GM04503 (cell line): ENCODE measurements at places on chromosomes 1 and 21.

DNA sequence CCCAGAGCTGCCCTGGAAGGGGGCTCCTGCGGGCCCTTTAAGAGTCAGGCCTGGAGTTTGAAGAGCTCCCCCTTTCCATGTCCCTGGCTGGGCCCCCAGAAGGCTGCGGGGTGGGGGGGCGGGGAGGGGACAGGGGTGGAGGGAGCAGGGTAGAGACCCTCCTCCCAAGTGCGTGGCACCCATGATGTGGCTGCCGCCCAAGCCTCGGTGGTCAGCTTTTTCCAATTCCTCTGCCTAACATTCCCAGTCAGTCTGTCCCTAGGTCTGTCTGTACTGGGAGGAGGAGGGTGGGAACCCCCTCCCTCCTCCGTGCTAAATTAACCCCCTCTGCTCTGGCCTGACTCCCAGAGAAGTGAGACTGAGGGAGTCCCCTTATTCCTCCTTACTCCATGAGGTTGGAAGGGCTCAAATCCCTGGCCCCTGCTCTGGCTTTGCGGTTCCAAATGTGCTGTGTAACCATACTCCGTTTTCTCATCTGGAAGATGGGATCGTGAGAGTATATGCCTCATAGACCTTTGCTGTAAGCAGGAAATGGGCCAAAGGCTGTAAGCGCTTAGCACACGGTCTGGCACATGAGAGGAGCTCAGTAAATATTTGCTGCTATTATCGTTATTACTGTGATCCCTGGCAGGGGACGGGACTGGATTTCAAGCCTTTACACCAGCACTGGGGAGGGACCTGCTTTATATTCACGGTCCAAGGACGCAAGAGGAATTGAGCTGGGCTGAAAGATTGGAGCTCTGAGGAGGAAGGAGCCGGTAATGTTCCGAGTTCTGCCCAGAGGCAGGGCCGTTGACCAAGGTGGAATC lies 658 bp upstream of the COL16A1 start:
- DNase-seq: no peak

GRCh38 chr1:29346576-29346975 lies 110.3 kb downstream of the PTPRU start:
- DNase-seq: no peak

DNA sequence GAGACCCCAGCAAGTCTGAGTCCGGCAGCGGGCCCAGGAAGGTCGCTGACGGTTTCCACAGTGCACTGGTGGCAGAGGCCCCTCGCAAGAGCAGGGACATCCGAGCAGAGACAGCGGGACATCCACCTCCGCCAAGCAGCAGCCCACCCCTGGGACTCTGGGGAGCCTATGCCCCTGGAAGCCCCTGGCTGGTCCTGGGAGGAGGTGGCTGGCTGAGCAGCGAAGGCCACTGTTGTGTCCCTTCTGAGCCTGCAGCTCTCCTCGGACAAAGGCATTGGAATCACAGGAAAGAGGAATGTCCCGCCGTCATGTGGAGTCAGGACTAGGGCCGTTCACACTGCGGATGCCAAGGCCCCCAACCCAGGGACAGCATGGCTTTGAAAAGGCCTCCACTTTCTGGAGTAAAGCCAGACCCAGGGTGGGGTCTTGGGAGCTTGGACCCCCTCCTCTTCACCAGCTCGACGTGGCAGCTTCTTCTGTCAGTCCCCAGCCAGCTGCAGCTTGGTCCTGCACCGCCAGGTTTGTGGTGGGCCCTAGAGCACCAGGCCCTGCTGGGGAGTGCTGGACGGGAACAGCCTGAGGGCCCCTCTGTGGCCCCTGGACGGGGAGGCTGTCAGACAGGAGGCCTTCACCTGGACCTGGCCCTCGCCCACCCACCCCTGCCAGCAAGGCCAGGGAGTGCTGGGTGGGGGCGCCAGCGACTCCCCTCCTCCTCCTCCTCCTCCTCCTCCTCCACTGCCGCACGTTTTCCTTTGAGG lies 1.4 kb downstream of the MEGF6 start:
- DNase-seq: no peak

- no peak for DNase-seq
Measured at GRCh38 chr1:177067752-177068410, 96.6 kb downstream of the ASTN1 start.

DNA sequence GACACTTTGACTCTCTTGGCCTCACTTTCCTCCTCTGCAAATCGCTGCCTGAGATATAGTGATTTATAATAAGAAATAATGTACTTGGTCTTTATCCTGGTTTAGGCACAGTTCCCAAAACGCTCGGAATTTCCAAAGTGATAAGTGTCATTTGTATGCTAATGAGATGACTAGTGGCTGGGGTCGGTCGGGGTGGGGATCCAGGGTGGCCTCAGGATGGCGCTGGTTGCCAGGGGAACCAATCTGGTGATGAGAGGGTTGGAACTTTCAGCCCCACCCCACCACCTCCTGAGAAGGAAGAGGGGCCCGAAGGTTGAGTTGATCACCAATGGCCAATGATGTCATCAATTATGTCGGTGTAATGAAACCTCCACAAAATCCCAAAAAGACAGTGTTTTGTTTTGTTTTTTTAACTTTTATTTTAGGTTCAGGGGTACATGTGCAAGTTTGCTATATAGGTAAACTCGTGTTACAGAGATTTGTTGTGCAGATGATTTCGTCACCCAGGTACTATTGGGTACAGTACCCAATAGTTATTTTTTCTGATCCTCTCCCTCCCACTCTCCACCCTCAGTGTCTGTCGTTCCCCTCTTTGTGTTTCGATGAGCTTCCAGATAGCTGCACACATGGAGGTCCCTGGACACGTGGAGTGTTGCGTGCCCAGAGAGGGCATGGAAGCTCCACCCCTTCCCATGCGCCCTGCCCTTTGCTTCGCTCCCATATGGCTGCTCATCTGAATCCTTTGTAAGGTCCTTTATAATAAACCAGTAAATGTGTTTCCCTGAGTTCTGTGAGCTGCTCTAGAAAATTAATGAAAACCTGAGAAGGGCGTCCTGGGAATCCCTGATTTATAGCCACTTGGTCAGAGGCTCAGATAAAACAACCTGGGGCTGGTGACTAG lies 97.2 kb downstream of the KCNN3 start:
- no peak for DNase-seq

- no peak for DNase-seq
Measured at GRCh38 chr1:23913212-23913880, at the start of gene CNR2. CNR2 (minus strand) TSS chr1:23913362; CDS start chr1:23875617, 37,745 bp downstream.

DNA sequence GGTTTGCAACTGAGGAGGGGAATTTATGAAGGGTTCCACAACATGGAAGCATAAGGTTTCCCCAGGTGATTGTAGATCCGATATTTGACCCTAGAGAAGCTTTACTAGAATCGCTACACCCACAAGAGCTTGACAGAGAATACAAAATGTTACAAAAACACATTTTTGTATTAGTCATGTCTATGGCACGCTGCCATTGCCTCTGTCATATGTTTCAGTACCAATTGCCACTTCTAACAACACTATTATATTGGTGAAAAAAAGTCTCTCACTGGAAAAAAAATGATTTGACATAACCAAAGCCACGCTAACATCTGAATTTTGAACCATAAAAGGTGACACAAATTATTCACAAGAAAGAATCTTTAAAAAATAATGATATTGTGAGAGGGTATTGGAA lies 214.5 kb downstream of the KCNT2 start:
- DNase-seq: no peak

- DNase-seq: no peak
Measured at GRCh38 chr1:35506960-35507912, 50.0 kb downstream of the KIAA0319L start.

DNA sequence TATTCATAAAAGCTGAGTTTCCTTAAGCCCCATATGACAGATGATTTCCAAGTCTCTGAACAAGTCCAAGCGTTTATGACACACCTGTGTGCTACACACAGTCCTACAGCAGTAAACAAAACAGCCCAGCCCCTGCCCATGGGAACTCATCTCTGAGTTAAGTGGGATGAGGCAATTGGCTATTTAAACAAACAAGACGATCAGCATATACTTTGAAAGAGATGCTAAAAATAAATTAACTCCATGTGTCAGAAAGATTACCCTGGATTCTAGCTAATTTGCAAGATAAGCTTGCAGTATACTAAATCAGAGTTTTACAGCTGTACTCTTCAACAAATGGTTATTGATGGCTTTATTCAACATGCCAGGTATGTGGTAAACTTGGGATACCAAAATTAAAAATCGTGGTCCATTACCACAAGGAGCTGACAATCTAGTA lies 7.0 kb downstream of the PSMG1 start:
- DNase-seq: no peak

DNA sequence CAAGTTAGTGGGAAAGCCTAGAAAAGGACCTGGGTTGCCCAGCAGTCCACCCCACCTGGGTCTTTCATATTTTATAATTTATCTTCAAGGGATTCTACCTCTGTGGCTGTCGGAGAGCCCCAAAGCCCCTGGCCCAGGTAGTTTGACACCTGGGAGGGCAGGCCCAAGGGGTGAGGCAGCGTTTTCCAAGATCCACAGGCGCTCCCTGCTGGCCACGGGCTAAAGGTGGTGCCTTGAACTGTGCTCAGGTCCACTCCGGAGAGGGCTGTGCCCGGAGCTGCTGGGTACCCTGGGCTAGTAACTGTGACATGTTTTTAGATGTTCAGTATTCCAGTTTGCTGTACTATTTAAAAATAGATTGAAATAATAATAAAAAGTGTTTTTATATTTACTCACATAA lies 37.2 kb upstream of the CRNN start:
- DNase-seq: no peak

DNA sequence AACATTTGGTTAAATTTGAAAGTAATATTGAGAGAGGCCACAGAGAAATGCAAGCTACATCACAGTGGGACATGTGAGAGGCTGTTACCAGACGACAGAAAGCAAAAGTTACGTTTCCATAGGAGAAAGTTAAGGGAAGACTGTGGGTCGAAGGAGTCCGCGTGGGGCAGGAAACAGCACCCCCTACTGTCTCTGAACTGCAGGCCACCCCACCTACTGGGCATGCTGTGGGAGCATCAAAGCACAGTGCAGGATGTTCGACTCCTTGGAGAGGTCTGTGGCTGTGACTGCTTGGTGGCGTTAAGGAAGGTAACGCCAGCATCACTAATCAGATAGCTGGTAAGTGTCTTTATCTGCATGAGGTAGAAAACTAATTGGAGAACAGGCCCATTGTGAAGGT lies 123.9 kb downstream of the PTBP2 start:
- DNase-seq: no peak

DNA sequence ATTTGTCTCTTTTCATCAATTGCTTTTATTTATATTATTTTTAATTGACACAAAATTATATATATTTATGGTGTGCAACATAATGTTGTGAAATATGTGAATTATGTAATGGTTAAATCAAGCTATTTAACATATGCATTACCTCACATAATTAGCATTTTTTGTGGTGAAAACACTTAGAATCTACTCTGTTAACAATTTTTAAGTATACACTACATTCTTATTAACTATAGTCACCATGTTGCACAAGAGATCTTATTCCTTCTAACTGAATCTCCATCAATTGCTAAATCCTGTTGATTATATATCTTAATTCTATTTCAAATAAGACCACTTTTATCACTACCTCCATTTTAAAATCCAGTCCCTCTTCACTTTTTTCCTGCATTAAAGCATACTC lies 42.5 kb downstream of the PLPPR5 start:
- DNase-seq: no peak

DNA sequence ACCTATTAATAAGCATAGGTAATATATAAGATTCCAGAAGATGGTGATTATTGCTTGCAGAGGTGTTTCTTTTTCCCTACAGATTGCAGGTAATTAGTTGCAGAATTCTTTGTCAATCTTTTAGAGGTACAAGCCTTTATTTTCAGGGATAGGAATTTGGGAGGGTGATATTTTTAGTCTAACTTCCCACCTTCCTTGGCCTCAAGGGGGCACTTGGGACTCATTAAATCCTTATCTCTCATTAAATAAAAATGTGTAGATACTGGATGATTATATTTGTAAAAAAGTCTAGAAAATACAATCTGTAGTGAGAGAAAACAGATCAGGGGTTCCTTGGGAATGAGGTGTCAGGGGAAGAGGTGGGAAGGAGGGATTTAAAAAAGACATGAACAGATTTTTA lies 179.2 kb downstream of the PATJ start:
- DNase-seq: no peak

GRCh38 chr1:39670689-39671088 lies 1.2 kb downstream of the NT5C1A start:
- DNase-seq: no peak

DNA sequence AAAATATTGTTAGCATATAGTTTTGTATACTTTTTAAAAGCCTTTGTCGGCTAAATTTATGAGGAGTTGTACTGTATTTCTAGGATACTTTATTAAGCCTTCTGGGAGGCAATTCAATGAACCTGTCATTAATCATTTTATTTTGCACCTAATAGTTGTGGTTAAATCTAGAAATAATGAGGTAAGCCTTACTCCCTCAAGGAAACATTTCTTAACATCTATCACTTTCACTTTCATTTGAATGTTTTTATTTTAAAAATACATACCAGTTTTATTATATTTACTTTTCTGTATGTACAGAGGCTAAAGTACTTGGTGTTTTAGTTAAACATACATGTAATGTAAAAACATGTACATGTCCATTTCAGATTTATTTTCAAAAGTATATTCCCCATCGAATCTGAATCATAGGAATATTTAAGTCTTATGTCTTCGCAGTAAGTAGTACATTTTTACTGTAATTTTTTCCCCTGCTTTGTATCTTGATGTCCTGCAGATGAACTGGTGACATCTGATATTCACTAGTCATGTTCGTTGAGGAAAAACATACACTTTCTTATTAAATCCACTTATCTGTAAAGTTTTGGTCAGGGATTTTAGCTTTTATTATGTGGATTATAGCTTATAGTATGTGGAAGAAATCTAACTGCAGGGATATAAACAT lies 82.8 kb downstream of the DISP1 start:
- DNase-seq: no peak

DNA sequence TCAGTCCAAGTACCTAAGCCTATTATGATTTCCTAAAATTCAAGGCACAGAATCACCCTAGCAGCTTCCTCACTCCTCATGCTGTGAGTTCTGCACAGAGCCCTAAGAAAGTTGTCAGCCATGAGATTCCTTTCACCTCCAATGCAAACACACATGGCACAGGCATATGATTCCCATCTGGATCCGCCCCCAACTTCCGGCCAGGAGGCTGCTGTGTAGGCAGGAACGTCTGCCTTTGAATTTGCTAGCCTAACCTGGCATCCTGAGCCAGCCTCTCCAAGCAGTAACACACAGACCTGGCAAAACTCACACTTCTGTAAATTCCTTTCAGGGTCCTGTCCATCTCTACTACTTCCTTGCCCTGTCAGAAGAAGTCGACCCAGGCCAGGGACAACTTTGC lies 521.1 kb upstream of the BEND5 start:
- DNase-seq: no peak

- no peak for DNase-seq
Measured at GRCh38 chr1:205273551-205273982, 45.8 kb downstream of the TMCC2 start.

GRCh38 chr1:61981870-61982660 lies 212.6 kb upstream of the L1TD1 start:
- DNase-seq: no peak

- no peak for DNase-seq
Measured at GRCh38 chr1:175079338-175079737, 11.7 kb downstream of the TNN start.

- DNase-seq: peak; percentile 80
Measured at GRCh38 chr1:173122958-173123852, 72.5 kb upstream of the TNFSF18 start.
